HTR-8/SVneo (cell line): ENCODE measurements at places on chromosomes 12 and 14.

GRCh38 chr12:130925666-130926015, 28.1 kb upstream of the ADGRD1 start:
- DNase-seq: no peak

GRCh38 chr12:55722948-55723347, 2.8 kb downstream of the RDH5 start:
- no peak for DNase-seq

DNA sequence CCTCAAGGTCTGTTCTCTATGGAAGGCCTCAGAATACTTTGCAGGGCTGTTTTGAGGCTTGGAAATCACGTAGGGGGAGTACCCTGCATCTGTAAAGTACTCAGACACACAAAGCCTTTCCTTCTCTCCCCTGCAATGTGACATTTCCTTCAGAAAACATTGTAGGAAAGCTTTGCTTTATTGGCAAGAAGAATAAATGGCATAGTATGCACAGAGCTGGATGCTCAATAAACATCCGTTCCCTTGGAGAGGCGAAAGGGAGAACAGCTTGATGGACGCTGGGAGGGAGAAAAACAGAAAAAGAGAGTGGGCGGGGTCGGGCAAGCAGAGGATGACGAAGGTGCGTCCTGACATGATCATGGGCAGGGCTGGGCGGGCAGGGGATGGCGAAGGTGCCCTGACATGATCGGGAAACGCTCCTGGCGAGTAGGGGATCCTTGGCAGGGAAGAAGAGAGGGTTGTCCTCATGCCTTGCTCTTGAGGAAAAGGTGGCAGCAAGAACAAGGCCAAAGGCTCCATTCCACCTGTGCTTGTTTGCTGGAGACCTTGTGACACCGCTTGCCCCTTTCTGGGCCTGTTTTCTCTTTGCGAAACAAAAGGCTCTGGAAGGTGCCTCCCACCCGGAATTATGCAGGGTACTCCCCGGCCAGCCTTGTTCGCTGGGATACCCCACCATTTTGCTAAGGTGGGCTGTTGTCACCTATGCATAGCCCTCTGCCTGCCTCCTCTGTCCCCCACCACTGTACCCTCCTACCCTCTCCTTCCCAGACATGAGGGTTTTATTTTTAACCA, 21.1 kb downstream of the IRF2BPL start:
- no peak for DNase-seq

DNA sequence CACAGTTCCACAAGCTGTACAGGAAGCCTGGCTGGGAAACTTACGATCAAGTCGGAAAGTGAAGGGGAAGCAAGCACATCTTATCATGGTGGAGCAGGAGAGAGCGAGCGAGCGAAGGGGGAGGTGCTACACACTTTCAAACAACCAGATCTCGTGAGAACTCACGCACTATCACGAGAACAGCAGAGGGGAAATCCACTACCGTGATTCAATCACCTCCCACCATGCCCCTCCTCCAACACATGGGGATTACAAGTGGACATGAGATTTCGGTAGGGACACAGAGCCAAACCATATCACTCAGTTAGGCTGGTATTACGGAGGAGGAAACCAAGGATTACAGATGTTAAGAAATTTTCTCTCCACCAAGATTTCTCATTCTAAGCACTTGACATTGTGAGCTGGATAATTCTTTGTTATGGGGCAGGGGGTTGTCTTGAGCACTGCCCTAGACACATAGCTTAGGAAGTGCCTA, 262.0 kb upstream of the G2E3 start:
- DNase-seq: no peak

- DNase-seq: no peak
These were observed 32.8 kb downstream of the FMNL3 start for GRCh38 chr12:49674318-49674981.

DNA sequence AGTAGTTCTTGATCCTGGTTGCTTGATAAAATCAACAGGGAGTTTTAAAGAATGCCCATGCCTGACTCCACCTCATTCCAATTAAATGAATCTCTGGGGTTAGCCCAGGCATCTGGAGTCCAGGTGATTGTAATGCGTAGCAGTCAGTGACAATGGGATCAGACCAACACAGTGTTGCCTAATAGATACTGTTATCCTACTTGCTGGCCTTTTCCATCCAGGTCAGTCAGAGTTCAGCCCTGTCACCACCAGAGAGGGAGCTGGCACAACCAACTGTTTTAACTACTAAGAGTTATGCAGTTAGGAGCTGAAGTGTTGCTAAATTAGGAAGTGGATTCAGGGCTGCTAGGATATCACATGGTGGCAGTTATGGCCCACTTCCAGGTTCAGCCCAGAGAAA, 107.1 kb downstream of the GPR135 start:
- peak; percentile 84 for DNase-seq

GRCh38 chr12:3559601-3560294, 68.7 kb downstream of the PRMT8 start:
- no peak for DNase-seq

DNA sequence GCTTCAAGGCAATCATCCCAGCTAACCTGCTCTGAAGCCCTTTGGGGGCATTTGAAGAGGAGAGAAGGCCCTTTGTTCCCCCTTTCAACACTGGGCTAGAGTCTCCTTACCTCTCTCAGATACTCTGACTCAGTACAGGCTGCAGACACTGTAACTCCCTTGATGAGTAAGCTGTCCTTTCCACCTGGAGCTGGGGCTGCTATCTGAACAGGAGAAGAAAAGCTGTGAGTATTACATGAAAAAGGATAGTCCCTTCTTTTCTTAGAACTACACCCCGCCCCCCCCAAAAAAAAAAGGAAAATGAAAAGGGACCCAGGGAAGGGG, 186.6 kb upstream of the PLEKHG7 start:
- DNase-seq: no peak

GRCh38 chr14:78022059-78022458, 148.1 kb upstream of the NRXN3 start:
- DNase-seq: peak; percentile 54

DNA sequence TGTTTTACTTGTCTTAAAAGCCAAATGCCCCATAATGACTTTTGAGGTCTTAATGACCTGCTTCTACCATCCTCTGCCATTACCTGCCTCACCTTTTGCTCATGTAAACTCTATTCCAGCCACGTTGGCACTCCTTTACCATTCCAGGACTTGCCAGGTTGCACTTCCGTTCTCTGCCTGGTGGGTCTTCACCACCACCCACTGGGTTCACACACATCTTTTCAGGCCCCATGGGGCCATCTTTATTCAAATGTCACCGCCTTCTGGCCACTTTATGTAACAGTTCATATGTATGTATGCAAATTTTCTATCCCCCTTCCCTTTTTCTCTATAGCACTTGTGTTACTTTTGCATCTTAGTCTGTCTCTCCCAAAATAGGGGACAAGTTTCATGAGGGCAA, 57.7 kb downstream of the ATP2A2 start:
- no peak for DNase-seq

- DNase-seq: no peak
These were observed 14.1 kb downstream of the FGD4 start for GRCh38 chr12:32413412-32413811.

- DNase-seq: no peak
These were observed 25.6 kb downstream of the LEMD3 start for GRCh38 chr12:65194949-65195348.

GRCh38 chr12:49705479-49706134, 1.6 kb downstream of the FMNL3 start:
- peak; percentile 55 for DNase-seq

- DNase-seq: no peak
These were observed 281.1 kb upstream of the RTL1 start for GRCh38 chr14:101184572-101184971.

GRCh38 chr14:33726685-33727084, 224.2 kb downstream of the EGLN3 start:
- DNase-seq: no peak

- no peak for DNase-seq
These were observed 60.9 kb downstream of the EMP1 start for GRCh38 chr12:13257356-13257875.

DNA sequence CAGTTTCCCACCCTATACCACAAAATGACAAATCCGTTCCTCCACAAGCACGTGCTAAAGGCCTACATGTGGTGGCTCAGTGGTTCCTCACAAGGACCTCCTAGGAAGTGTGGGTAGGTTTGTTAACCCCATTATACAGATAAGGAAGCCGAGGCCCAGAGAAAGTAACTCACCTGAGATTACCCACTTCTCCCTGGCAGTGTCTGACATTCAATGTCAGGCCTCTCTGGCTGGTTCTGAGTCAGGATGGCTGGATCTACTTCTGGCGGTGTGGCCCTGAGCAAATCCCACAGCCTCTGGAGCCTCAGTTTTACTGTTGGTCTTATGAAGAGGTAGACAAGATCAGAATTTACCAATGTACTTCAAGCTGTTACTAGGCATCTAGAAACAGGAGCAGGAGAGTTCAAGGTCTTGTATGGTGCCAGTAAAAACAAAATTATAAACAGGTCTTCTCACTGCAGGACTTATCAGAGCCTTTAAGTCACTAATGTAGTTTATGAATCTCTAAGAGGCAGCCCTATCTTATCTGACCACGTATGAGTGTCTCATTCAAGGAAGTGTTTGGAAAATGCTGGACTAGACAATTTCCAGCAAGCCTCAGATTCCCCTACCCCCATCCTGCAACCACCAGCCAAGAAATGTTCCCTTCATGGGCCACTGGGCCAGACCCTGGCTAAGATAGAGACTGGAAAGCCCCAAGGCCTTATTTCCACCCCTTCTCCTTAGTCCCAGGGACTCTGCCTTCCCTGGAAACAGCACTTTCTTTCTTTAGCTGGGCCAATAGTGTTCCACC, 4.2 kb downstream of the HSPB8 start:
- no peak for DNase-seq

DNA sequence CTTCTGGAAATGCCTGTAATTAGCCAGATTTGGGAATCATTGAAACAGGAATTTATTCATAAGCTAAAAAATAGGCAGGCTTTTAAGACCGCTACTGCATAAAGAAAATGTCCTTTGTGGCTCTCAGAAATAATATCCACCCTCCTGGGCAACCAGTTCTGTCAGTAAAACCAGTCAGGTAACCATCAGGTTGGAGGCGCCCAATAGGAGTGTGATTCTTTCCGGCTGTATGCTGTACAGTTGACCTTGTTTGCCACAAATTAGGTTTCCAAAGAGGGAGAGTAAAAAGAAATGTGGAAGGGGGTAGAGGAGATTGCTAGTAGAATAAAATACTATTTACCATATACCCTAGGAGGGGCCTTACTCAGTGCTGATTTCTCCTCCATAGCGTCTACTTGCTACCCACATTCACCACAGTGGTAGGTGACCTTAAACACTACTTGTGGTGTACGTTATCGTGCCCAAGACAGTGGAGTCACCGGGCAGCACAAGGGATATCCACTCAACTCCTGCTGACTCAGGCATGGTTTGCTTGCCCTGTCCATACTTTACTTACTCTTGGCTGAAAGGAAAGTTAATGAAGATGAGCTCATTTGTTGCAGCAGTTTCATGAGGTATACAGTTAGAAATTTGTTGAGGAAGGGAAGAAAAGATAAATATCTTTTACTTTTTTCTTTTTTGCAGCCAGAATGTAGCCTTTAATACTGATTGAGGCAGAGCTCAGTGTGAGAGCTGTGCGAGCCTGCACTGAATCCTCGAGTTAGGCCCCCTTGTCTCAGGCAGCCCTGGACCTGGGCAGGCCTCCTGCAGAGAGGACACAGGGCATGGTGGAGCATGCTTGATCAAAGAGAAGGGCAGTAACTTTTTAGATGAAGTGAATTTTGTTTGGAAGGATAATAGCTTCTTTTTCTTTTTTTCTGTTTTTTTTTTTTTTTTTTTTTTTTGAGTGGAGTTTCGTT, 76.7 kb downstream of the DIP2B start:
- no peak for DNase-seq

GRCh38 chr14:103727313-103727980, 11.8 kb downstream of the ZFYVE21 start:
- DNase-seq: no peak

DNA sequence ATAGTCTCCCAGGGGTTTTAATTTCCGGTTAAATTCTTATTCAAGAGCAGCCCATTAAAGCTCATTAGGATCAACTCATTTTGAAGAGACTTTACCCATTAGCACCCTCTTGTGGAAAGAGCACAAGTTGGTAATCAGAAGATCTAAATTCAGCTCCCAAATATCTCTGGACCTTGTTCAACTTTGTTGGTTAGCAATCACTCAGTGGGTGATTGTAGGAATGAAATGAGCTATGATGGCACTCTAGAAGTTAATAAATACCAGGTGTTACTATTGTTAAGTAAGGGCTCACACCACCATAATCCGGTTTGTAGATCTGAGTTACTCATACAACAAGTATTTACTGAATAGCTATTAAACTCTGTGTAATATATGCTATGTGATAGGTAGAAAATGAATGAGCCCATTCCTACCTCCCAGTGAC, 42.9 kb downstream of the TRIP11 start:
- DNase-seq: peak; percentile 30

DNA sequence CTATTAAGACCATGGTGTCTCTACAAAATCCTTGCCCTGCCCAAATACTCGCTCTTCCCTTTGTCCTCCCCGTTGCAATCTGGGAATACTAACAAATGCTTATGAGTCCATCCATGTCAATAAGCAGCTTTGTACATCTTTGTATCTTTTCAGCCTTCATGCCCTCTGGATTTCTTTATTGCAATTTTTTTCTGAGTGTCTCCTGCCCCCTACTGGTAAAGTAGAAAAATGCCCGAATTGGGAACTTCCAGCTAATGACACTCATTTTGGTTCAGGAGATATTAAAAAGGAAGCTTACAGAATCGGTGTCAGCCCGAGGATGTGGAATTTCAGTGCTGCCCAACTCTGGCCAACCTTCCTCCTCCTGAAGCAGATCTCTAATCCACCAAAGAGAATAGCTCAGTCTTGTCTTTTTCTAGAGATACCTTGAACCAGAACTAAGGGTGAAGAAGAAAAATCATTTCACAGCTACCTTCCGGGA, 46.0 kb downstream of the SH2B3 start:
- DNase-seq: peak; percentile 45

DNA sequence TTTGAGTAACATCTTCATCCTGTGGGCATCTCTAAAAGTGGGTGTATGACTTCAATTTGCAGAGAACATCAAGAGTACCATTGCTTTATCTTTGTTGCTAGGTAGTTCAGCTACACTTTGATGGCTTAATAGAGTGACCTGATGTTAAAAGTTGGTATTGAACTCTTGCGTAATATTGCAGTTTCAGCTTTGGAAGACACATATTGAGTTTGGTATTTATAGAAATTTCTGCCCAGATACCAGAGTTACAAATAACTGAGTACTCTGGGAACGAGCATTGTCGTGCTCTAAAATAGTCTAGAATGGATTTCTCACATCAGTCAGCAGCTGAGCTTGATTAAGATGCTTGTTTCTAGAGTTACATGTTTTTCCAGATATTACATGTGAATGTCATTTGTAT, 24.8 kb upstream of the AKAP5 start:
- no peak for DNase-seq

DNA sequence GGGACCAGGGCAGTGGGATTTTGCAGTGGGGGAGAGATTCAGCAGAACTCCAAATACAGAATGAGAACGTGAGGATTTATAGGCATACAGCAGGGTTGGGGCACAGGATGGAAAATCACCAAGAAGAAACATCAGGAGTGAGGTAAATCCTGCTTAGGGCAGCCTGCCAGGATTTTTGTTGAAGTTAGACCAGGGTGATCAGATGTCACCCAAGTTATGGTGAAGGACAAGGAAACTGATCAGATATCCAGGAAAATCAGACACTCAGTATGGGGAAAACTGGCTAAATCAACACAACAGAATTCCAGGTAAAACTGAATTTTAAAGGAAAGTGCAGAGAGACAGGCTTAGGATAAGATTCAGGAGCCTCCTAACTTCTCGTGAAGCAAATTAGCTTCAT, 682.4 kb downstream of the TMEM121 start:
- no peak for DNase-seq
